ENCODE measurements at places on chromosomes 7 and 10. TPM values are rescaled to one million over a fixed set of nuclear protein-coding genes. Genes with fewer than 3 reads are reported as not detected.

PON3 gene
- 2.6 TPM for total RNA-seq

KCP gene
- total RNA-seq = 1.6 TPM

DNMBP gene
- 60.3 TPM for total RNA-seq

MYO1G gene
- 0.74 TPM for total RNA-seq

CTAGE8 gene
- 6.1 TPM for total RNA-seq

FAM25G gene
- total RNA-seq = not detected

TMEM176B gene
- total RNA-seq = 0.42 TPM

PRKCQ gene
- 0.54 TPM for total RNA-seq

FKBP6 gene
- not detected for total RNA-seq

CFAP70 gene
- total RNA-seq = 2.9 TPM

CDHR1 gene
- total RNA-seq = not detected

MEPCE gene
- 44.4 TPM for total RNA-seq

AKR1C3 gene
- 3.0 TPM for total RNA-seq

WNT2 gene
- 0.12 TPM for total RNA-seq

NKX2-3 gene
- total RNA-seq = not detected

HECW1 gene
- total RNA-seq = 5.6 TPM

ITGA8 gene
- total RNA-seq = 0.02 TPM

CNPY4 gene
- 2.6 TPM for total RNA-seq

NUTM2A gene
- 0.59 TPM for total RNA-seq

SKIDA1 gene
- total RNA-seq = 0.34 TPM

WASL gene
- 26.2 TPM for total RNA-seq

SEPTIN14 gene
- total RNA-seq = not detected

GNG11 gene
- not detected for total RNA-seq

MLXIPL gene
- 79.4 TPM for total RNA-seq

LMOD2 gene
- not detected for total RNA-seq

ANLN gene
- total RNA-seq = 130 TPM

MARVELD1 gene
- 36.1 TPM for total RNA-seq

PPP1R17 gene
- total RNA-seq = not detected

OR2A1 gene
- total RNA-seq = not detected

THSD7A gene
- 0.05 TPM for total RNA-seq

BAMBI gene
- 6.2 TPM for total RNA-seq

CHN2 gene
- 2.1 TPM for total RNA-seq

XRCC2 gene
- total RNA-seq = 14.8 TPM

UTF1 gene
- total RNA-seq = not detected

LIPM gene
- total RNA-seq = not detected

MXI1 gene
- 57.0 TPM for total RNA-seq

LIPJ gene
- total RNA-seq = not detected

GPR37 gene
- 2.2 TPM for total RNA-seq

SPDYE5 gene
- not detected for total RNA-seq

EGFR gene
- 71.5 TPM for total RNA-seq

CALHM3 gene
- 0.49 TPM for total RNA-seq

SH2D4B gene
- total RNA-seq = 0.22 TPM

LAMTOR4 gene
- 152 TPM for total RNA-seq

SND1 gene
- 169 TPM for total RNA-seq

AOC1 gene
- total RNA-seq = 0.37 TPM

SDK1 gene
- 0.05 TPM for total RNA-seq

SLIT1 gene
- 0.42 TPM for total RNA-seq

CUX1 gene
- total RNA-seq = 68.9 TPM

GCC1 gene
- total RNA-seq = 17.9 TPM

FAM20C gene
- total RNA-seq = 27.1 TPM

RSPH10B2 gene
- total RNA-seq = 0.37 TPM

TMEM270 gene
- total RNA-seq = 1.1 TPM

AKR1C2 gene
- total RNA-seq = 0.25 TPM

MRLN gene
- not detected for total RNA-seq

ABCB8 gene
- 55.2 TPM for total RNA-seq

All from HCT116 (cell line).